ENCODE measurements at places on chromosomes 6 and 20.

DNA sequence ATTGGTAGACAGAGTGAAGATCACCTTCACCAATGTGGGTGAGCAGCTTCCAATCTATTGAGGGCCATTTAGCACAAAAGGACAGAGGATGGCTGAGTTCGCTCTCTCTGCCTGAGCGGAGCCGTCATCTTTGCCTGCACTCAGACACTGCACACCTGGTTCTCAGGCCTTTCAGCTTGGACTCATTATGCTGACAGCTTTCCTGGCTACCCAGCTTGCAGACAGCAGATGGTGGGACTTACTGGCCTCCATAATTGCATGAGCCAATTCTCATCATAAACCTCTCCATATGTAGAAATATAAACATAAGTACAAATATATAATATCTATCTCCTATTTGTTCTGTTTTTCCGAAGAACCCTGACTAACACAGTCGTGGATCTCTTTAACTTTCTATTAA is 13.7 kb downstream of the TBXT start:
- DNase-seq = no peak

DNA sequence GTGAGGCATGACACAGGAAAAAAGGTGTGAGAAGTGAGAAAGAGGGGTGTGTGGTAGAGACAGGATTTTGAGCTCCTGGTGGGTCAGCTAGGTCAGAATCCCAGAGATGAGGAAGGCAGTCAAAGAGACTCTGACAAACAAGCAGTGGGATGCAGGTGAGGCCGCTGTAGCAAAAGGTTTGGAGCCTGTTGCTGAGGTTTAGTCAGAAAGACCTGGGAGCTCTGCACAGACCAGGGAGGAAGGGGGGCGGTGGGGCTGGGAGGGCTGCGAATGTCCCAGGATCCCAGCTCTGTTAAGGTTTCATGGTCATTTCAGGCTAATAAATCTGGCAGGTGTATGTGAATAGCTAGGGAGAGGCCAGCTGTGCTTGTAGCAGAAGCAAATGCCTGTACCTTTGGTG is 373.9 kb upstream of the SYNCRIP start:
- DNase-seq = no peak

GRCh38 chr6:68649669-68650068 is 14.6 kb downstream of the ADGRB3 start:
- DNase-seq = no peak

DNA sequence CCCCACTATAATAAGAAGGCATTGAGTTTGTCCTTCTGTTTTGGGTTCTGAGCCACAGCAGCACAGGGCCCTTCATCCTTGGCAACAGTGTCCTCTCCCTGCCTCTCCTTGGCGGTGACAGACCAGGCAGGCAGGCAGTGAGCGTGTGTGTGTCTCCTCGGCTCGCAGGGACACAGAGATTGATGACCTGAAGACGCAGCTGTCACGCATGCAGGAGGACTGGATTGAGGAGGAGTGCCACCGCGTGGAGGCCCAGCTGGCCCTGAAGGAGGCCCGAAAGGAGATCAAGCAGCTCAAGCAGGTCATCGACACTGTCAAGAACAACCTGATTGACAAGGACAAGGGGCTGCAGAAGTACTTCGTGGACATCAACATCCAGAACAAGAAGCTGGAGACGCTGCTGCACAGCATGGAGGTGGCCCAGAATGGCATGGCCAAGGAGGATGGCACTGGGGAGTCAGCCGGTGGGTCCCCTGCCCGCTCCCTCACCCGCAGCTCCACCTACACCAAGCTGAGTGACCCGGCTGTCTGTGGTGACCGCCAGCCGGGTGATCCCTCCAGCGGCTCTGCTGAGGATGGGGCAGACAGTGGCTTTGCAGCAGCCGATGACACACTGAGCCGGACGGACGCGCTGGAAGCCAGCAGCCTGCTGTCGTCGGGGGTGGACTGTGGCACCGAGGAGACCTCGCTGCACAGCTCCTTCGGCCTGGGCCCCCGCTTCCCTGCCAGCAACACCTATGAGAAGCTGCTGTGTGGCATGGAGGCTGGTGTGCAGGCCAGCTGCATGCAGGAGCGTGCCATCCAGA is 24.0 kb downstream of the SDCBP2 start:
- no peak for DNase-seq

- no peak for DNase-seq
Measured at GRCh38 chr6:2666906-2667575, 83.7 kb downstream of the MYLK4 start.

- DNase-seq = no peak
Measured at GRCh38 chr6:121653624-121654008, 218.2 kb downstream of the GJA1 start.

- no peak for DNase-seq
Measured at GRCh38 chr6:169984181-169985120, 233.0 kb downstream of the ERMARD start.

DNA sequence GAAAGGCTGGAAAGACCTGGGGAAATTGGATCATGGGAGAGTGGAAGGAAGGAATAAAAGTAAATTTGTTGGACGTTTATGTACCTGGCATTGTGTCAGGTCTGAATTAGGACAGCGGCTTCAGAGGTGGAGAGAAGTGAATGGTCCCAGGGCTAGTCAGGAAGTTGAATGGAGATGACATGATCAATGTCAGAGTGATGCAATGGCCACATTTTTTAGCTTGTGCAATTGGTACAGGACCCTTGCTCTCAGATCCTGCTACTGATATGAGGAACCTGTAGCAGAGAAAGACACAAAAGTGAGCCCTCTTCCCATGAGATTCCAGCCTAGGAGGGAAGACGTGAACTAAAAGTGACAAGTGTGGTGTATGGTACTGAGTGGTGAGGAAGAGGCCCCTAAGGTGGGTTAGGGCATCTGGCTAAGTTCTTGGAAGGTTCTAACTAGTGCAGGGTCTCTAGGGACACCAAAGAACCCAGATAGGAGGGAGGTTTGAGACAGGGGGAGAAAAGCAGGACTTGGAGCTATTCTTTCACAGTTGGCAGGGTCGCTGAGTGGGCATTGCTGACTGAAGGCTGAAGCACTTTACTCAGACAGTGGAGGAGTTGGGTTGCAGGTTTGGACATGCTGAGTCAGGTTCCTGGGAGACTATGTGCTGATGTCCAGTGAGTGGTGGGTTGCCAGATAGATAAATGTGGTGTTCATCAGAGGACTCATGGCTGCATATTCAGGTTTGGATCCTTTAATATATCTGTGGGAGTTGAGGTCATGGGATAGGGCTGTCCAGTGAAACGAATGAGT is 266.1 kb upstream of the RNF24 start:
- DNase-seq = no peak

- peak; percentile 87 for DNase-seq
Measured at GRCh38 chr6:41787219-41787917, at the start of gene TOMM6. Gene TOMM6 (plus strand): TSS chr6:41787694. CDS start chr6:41787698, 4 bp downstream.

GRCh38 chr20:56722042-56722441 is 92.9 kb downstream of the TFAP2C start:
- DNase-seq = no peak

DNA sequence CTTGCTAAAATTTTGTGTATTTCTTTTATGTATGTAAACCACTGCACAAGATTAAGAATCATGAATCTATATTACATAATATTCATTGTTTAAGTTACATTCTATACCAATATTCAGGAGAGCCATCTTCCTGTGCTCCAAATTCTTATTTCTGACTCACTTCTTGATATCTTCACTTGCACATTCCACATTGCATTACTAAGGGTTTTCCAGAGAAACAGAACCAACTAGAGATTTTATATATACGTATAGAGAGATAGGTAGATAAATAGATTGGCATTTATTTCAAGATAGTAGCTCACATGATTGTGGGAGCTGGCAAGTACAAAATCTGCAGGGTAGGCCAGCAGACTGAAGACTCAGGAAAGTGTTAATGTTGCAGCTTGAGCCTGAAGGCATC is 222.2 kb upstream of the PRSS16 start:
- DNase-seq = no peak

DNA sequence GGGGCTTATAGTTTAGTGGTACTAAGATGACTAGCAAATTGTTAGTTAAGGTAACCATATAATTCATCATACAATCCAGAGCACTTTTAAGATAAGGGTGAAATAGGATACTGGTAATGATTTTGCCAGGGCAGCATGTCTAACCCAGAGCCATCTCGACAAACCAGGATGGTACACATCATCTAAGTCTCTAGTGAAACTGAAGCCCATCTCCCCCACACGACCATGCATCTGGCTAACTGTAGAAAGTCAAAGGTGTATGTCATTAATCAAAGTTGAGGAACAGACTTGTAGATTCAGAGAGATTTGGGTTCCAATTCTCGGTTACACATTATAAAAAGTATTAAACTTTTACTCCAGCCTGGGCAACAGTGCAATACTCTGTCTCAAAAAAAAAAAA is 78.3 kb downstream of the PRKN start:
- DNase-seq = no peak

- no peak for DNase-seq
Measured at GRCh38 chr6:514396-514978, 122.9 kb downstream of the IRF4 start.

DNA sequence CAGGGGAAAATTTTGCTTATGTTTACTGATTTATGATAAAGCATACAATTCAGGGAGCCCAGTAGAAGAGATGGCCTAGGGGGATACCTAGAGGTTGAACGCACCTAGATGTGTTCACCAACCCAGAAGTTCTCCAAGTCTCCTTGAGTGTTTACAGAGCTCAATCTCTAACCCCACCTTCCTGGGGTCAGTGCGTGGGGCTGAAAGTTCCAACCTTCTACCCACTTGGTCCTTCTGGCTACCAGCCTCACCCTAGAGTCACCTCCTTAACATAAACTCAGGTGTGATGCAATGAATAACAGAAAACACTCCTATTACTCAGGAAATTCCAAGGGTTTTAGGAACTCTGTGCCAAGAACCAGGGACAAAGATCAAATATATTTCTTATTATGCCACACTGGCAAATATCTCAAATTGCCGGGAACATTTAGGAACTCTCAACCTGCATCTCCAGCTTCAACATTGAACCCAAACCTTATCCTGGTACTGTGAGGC is 26.4 kb downstream of the AFG1L start:
- DNase-seq = no peak

- DNase-seq = no peak
Measured at GRCh38 chr6:46039646-46040045, 24.0 kb upstream of the CLIC5 start.

DNA sequence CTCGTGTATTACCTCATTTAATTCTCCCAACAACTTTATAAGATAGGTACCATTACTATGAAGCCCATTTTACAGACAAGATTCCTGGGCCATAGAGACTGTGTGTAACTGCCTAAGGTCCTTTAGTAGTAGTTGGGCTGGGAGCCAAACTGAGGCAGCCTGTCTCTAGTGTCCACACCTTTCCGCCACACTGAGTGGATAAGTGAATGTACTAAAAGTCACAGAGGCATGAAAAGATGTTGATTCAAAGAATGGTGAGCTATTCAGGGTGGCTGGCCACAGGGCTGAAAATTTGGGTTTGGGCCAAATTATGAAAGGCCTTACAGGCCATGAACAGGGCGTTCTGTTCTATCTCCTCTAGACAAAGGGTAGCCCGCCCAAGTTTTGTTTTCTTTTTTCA is 11.0 kb downstream of the CD24 start:
- DNase-seq = no peak

DNA sequence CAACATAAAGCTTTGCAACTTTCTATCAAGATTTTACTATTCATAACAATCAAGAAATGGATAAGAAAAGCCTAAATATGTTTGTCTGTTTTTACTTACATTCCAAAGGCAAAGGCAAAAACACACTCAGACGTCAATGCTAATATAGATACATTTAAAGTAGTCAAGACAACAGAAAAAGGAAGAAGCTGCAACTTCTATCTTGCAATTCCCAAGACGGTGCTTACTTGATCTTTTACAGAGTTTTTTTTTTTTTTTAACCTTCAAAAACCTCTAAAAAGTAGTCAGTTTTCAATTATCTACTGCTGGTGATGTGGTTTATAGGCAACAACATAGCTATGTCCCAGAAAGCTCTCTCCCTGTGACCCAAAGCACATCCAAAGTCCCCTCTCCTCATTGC is 58.1 kb downstream of the EPB41L2 start:
- DNase-seq = no peak

DNA sequence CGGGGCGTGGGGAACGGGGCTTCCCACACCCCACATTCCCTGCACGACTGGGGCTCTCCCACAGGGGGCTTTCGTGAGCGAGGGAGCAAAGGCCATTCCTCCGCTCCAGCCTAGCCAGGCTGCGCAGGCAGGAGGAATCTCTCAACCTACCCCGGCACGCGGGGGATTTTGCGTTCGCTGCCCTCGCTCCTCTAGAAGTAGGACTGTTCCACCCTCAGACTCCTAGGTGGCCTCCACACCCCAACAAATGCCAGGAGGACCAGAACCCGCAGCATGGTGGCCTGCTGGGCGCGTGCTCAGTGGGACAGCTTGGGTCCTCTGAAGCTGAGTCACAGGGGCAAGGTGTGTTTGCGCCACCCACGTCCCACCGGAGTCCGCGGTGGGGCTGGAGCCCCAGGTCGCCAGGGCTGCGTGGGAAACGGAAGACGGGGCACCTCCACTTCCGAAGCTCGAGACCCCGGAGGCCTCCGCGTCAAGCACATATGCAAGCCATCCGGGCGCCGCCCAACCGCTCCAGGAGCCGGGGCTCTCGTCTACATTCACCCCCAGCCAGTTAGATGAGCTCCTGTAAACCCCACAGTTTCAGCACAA is 1938.5 kb upstream of the DEFB115 start:
- no peak for DNase-seq

DNA sequence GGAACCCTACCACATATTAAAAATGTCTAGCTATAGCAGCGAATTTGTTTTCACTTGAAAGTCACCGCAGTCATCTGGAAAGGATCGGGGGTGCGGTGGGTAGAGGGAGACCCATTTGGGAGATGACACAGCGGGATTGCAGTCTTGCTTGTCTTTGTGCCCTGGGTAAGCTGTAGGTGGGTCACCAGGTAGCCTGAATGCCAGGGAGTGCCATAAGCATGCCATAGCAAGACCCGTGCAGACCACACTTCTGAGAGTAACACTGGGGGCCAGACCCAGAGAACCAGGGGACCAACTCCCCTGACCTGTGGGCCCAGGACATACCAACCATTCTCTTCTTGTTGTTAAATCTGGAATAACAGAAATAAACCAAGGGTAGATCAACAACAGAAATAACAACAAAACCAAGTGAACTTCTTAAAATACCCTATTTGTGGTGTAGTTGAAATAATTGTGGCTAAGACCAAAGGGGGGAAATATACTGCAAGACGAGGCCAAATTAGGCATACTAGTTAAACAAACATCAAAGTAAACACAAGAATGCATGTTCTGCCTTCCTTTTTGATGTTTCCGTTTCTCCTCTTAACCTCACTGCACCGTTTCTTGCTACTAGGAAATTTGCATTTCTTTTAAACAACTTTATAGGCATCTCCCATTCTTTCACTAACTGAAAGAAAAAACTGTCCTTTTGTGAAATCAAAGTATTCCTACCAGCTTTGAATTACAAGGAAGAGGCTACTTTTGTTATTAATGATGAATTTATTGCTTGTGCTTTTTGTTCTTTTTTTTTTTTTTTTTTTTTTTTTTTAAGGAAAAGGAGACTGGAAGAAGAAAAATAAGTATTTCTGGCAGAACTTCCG is 128.2 kb downstream of the SASH1 start:
- no peak for DNase-seq

- no peak for DNase-seq
Measured at GRCh38 chr20:50037123-50037522, 54.3 kb downstream of the SNAI1 start.

- DNase-seq = peak; percentile 5
Measured at GRCh38 chr20:22312744-22313346, 271.5 kb downstream of the FOXA2 start.
